ENCODE measurements at places on chromosomes 7 and 10.

GRCh38 chr10:132434405-132435005 lies 37.5 kb downstream of the PWWP2B start:
- no peak for DNase-seq

- DNase-seq, result no peak
Measured at GRCh38 chr7:96316949-96317348, 4.9 kb downstream of the SLC25A13 start.

GRCh38 chr10:43868952-43869351 lies 220.3 kb upstream of the ZNF32 start:
- DNase-seq, result no peak

DNA sequence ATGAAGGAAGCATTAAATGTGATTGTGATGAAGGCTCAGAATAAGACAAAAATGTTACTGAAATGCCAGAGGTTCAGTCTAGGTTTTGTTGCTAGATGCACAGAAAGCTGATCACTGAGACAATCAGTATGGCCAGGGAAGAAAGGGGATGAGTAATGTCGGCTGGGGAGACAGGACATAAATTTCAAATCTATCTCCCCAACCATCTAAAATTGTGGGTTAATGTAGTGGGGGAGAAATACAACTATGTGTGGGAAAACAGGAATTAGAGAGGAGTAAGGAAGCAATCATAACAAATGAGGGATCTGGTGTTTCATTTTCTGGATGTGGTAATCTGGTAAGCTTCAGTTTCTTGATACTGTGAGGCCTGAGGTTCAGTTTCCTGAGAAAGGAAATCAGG lies 1111.0 kb downstream of the XPNPEP1 start:
- peak; percentile 89 for DNase-seq

DNA sequence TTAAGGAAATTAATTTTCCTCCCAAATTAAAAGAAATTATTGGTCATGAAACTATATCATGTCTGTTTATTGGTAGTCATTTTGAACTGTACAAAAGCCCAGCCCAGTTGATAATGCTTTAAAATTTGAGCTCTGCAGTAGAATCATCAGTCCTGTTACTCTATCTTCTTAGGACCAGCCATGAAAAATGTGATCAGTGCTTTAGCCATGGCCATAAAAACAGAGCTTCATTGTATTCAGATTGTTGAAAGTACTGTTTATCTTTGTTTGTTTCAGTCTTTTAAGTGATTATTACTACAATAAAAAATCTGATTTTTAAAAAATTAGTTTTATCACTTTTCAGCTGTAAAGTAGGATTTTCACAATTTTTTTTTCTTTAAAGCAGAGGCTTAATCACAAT lies 13.7 kb upstream of the TFAM start:
- no peak for DNase-seq

DNA sequence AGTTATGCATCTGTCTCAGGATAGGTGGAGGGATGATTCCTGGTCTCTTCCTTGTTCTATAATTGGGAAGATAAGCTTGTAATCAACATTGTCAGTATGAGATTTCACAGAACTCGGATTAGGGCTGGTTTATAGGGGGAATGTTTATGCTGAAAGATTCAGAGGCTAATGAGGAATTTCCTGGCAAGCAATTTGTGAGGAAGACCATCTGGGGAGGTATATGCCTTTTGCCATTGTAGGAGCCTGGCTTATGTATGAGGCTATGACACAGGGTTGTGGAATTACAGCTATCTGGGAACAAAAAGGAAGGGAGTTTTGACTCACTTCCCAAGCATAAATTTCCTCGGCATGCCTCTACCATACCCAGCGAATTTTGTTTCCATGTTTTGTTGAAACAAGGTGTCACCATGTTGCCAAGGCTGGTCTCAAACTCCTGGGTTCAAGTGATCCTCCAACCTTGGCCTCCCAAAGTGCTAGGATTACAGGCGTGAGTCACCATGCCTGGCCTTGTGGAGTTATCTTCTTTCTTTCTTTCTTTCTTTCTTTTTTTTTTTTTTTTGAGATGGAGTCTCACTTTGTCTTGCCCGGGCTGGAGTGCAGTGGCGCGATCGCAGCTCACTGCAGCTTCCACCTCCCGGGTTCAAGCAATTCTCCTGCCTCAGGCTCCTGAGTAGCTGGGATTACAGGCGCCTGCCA lies 1.6 kb upstream of the COPS6 start:
- DNase-seq, result peak; percentile 99

DNA sequence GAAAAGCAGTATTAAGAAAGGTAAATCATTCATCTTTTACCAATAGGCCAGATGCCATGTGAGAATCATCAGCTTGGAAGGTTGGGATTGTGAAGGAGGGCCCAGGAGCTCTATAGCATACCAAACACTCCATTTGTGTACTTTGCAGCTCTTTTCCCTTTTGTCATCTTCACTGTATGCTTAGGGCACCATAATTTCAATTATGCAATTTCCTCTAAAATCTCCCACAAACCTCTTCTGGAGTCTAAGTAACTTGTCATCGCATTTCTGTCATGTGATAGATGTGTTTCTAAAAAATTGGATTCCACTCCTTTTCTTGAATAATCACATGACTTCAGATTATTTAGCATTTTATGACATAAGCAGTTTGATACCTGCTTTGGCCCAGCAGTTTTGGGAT lies 17.9 kb downstream of the RPP30 start:
- DNase-seq, result peak; percentile 51

DNA sequence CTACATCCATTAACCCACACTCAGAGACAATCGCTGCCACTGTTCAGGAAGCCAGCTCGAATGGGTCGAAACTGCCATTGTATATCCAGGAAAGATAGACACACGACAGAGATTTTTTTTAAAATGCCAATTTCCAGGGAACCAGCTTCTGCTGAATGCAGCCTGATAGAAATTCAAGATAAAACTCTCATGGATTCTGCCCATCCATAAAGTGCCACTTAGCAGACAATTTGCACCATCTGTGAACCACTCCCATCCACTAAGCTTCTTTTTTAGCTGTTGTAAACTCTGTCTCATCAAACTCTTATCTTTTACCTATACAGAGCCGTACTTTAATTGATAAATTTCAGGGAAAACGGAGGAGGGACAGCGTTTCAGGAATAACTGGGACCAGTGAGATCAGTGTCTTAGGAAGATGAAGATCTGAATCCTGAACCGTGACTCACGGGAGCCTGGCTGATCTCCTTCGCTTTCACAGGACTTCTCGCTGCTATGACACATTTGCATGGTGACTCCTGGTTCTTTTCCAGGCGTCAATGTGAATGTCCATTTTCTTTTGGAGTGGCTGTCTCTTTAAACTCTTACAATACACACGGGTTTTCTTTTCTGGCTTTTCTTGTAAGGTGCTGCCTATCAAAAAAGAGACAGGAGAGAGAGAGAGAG lies 103.4 kb downstream of the FAM204A start:
- peak; percentile 72 for DNase-seq

GRCh38 chr10:71133710-71134686 lies 78.4 kb upstream of the UNC5B start:
- DNase-seq, result no peak

DNA sequence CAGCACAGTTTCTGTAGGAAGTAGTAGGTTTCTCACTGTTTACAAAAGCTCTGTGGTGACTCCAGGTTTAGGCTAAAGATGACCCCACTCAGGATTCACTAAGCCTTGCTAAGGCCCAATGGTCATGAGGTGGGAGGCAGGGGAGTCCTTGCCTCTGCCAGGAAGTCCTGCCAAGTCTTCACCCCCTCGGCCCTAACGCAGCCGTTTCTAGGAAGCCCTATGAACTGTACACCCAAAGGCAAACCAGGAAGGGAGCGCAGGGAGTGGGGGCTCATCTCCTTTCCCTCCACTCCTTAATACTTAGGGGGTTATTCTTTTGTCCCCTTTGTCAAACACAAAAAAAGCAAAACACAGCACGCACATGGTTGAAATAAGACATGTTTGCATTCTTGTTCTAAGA lies 64.6 kb downstream of the CTBP2 start:
- DNase-seq, result no peak

- no peak for DNase-seq
Measured at GRCh38 chr7:55212838-55213237, 152.3 kb upstream of the LANCL2 start.

DNA sequence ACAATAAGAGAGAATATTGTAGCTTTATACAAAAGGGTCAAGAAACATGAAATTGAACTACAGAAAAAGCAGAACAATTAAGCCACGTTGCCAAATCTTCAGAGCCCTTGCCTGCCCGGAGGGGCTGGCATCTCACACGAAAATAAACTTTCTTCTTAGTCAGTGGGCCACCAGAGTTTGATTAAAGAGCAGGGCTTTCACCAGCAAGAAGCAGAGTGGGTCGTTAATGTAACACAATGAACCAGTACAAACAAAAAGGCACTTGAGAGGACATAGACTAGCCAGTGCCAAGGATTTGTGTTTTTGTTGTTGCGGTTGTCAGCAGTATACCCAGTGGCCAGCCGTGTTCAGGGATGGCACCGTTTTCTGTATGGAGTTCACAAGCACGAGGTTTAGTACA lies 155.4 kb downstream of the NRP1 start:
- no peak for DNase-seq

- no peak for DNase-seq
Measured at GRCh38 chr10:122949296-122949695, 4.7 kb downstream of the C10orf88 start.

GRCh38 chr10:131846240-131847101 lies 54.3 kb upstream of the PPP2R2D start:
- DNase-seq, result no peak

- DNase-seq, result no peak
Measured at GRCh38 chr10:128525444-128525843, 399.2 kb upstream of the MKI67 start.

All from fibroblast of skin of right quadriceps (primary cell).